ENCODE measurements at places on chromosomes 5 and 9.

- no peak for DNase-seq
These were observed 161.3 kb downstream of the LPAR1 start for GRCh38 chr9:110876929-110877328.

DNA sequence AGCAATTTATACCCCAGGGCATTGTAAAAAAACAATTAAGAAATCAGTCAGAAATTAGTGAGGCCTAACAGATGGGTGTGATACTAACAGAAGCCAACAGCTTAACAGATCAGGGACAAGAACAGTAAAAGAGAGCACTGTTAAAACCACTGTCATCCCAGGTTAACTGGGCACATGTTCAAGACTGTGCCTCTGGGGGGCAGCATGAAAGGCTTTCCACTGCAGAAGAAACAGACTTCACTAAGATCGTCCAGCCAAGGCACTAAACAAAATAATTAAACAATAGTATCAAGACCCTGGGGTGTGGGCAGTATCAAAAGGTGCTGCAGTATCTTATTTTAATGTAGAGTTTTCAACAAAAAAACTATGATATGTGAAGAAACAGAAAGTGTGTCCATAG, 43.5 kb downstream of the FBN2 start:
- no peak for DNase-seq

DNA sequence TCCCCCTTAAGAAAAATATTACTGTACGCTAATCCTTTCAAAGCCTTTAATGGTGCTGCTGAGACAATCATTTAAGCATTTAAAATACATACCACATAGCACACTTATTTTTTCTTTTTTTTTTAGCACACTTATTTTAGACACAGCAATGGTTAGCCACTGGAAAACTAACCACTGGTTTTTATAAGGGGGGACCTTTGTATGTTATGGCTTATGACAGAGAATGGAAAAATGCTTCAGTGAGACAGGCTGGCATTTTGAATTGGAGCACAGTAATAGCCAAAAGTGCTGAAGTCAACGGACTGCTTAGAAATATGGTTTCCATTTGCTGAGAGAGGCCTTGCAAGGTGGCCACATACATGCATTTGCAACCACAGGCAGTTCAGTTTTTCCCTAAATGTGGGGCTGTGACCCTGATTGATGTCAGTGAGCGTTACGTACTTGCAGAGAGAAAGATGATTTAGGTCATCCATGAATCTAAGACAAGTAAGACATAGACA, 28.5 kb downstream of the AOPEP start:
- no peak for DNase-seq

GRCh38 chr5:39638813-39639212, 214.0 kb upstream of the DAB2 start:
- no peak for DNase-seq
